ENCODE measurements at places on chromosomes 11 and 22.

GRCh38 chr11:36240173-36240572, 49.1 kb downstream of the COMMD9 start:
- no peaks in the 10 kb centered on the region for H3K4me1 ChIP-seq
- no peak overlapping the region for H3K27ac ChIP-seq
- no peak for DNase-seq

GRCh38 chr11:123419731-123420452, 10.2 kb upstream of the GRAMD1B start:
- no peaks in the 10 kb centered on the region for H3K4me1 ChIP-seq
- no peaks in the 10 kb centered on the region for H3K27me3 ChIP-seq
- H3K36me3 ChIP-seq, result no peaks in the 10 kb centered on the region
- DNase-seq, result no peak
- H3K27ac ChIP-seq, result no peak overlapping the region

DNA sequence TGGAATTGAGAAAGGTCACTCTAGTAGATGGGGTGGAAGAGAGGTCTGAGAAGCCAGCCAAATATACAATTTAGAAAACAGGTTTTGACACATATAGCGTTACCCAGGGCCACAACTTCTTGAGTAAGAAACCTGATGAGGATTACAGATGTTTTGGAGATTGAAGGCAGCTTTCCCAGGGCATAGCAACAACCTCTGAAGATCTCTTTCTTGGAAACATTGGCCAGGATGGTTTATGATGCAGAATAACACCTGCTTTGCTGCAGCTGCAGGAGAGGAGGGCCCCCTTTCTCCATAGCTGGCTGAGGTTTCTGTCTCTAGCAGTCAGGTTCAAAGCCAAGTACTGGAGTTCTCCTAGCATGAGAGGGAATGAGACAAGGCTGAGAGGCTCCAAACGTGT, 75.1 kb upstream of the NUP50 start:
- DNase-seq, result no peak
- no peaks in the 10 kb centered on the region for H3K27me3 ChIP-seq
- H3K4me3 ChIP-seq, result no peak overlapping the region
- H3K4me1 ChIP-seq, result peaks cover 5% of the 10 kb centered on the region

DNA sequence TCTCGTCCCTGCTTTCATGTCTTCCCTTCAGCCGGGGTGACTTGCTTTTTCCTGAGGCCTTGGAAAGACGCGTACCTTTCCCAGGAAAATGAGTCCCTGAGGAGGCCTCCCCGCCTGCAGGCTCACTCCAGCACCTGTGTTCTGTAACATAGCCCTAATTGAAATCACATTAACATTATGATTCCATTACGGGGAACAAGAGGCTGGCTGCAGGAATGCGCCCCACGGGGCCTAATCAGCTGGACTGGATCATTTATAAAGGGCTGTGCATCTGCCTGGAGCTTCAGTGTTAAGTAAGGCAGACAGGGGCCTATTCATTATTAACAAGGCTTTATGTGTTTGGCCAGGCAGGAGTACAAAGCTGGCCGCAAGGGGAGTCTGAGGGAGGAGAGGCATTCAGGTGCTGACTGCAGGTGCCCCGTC, 41.9 kb upstream of the TSPAN18 start:
- no peaks in the 10 kb centered on the region for H3K27me3 ChIP-seq
- H3K4me1 ChIP-seq, result peaks cover 8% of the 10 kb centered on the region
- no peak overlapping the region for H3K4me3 ChIP-seq
- no peak for DNase-seq

GRCh38 chr11:134905517-134905916, 493.5 kb upstream of the B3GAT1 start:
- no peaks in the 10 kb centered on the region for H3K36me3 ChIP-seq
- no peak overlapping the region for H3K27ac ChIP-seq
- DNase-seq, result no peak
- no peak overlapping the region for H3K4me3 ChIP-seq
- H3K27me3 ChIP-seq, result no peaks in the 10 kb centered on the region

GRCh38 chr11:132632641-132633124, 899.6 kb downstream of the OPCML start:
- no peaks in the 10 kb centered on the region for H3K36me3 ChIP-seq
- H3K4me1 ChIP-seq, result no peaks in the 10 kb centered on the region
- H3K27me3 ChIP-seq, result no peaks in the 10 kb centered on the region

DNA sequence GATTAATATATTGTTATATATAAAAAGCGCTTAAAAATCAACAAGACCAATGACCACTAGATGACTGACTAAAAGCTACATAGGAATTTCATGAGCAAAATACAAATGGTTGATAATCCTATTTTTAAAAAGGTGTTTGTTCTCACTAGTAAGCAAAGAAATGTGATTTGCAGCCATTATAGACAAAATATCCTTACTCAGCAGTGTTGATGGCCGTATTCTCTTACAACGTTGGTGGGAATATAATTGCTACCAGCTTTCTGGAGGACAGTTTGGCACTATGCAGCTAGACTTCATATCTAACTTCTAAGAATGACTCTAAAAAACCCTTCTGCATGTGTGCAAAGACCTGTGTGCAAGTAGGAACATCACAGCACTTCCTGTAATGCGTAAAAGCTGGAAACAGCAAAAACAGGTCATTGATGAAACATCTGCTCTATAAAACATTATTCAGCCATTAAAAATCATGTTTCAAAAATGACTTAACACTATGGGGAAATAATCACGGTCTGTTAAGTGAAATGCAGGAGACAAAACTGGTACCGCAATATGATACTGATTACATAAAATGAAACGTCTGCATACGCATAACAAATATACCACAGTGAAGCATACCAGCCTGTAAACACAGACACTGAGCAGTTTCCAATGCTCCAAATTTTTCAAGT, 70.1 kb upstream of the LINC01488 start:
- no peaks in the 10 kb centered on the region for H3K4me1 ChIP-seq
- H3K27me3 ChIP-seq, result no peaks in the 10 kb centered on the region
- DNase-seq, result no peak
- no peak overlapping the region for H3K4me3 ChIP-seq
- H3K36me3 ChIP-seq, result no peaks in the 10 kb centered on the region
- H3K27ac ChIP-seq, result no peak overlapping the region

DNA sequence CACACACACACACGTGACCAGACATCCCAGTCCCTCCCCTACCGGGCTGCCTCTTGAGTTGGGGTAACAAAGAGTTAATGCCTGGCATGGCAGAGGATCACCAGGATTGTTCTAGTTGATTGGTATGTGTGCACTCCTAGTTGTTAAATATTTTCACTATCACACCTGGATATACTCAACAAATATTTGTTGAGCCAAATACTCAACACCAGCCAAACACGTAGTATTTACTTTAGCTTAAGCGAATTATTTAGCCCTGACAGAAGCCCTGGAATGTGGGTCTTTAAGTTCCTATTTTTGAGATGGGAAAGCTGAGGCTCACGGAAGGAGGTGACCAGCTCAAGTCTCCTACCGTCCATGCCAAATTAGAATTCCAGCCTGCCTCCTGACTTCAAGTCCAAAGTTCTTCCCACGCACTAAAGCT, 10.5 kb downstream of the CD3E start:
- no peak for DNase-seq
- H3K4me3 ChIP-seq, result no peak overlapping the region
- peaks cover 7% of the 10 kb centered on the region for H3K4me1 ChIP-seq
- no peaks in the 10 kb centered on the region for H3K36me3 ChIP-seq
- H3K27me3 ChIP-seq, result no peaks in the 10 kb centered on the region

- H3K36me3 ChIP-seq, result no peaks in the 10 kb centered on the region
- no peaks in the 10 kb centered on the region for H3K27me3 ChIP-seq
- no peak overlapping the region for H3K27ac ChIP-seq
- H3K4me1 ChIP-seq, result no peaks in the 10 kb centered on the region
Observed at GRCh38 chr22:29784451-29785361, 17.5 kb downstream of the UQCR10 start.

DNA sequence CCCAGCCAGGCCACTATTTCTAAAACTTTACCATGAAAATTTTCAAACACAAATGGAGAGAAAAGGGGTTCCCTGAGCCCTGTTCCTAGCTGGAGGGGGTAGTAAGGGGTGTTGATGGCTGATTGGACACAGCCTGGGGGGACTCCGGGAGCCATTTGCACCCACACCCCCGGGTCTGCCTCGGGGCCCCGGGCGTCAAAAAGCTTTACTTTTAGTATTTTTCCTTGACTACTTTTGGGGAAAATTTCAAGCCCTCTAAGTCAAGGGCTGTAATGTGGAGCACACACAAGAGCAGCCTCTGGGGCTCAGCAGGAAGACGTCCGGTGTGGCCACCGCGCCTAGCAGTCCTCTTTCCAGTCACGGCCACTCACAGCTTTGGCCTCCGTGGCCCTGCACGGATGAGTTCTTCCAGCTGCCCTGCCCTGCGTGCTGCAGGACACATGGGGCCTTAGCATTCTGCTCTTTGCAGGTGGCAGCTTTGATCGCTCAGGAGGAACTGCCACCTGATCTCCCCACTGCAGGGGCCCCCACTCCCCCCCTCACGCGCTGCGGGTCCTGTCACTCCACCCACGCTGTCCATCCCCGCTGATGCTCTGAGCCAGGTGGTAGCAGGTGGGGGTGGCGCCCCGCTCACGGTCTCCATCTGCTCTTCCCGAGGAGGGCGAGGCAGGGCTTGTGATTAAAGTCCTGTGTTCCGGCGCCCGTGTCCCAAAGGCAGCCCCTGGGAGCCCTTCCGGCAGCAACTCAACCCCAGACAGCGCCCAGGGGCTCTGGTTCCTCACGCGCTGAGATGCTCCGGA, 14.4 kb downstream of the RNH1 start:
- no peak overlapping the region for H3K4me3 ChIP-seq
- H3K27me3 ChIP-seq, result no peaks in the 10 kb centered on the region
- peaks cover 4% of the 10 kb centered on the region for H3K36me3 ChIP-seq
- DNase-seq, result no peak

GRCh38 chr22:30408388-30409102, 11.7 kb downstream of the SEC14L2 start:
- no peak overlapping the region for H3K4me3 ChIP-seq
- H3K4me1 ChIP-seq, result no peaks in the 10 kb centered on the region
- no peak for DNase-seq
- H3K27ac ChIP-seq, result no peak overlapping the region
- H3K27me3 ChIP-seq, result no peaks in the 10 kb centered on the region

GRCh38 chr22:22720201-22720723, 75.8 kb downstream of the GGTLC2 start:
- DNase-seq, result no peak
- H3K27me3 ChIP-seq, result peaks cover 41% of the 10 kb centered on the region
- no peaks in the 10 kb centered on the region for H3K4me1 ChIP-seq
- H3K27ac ChIP-seq, result no peak overlapping the region

DNA sequence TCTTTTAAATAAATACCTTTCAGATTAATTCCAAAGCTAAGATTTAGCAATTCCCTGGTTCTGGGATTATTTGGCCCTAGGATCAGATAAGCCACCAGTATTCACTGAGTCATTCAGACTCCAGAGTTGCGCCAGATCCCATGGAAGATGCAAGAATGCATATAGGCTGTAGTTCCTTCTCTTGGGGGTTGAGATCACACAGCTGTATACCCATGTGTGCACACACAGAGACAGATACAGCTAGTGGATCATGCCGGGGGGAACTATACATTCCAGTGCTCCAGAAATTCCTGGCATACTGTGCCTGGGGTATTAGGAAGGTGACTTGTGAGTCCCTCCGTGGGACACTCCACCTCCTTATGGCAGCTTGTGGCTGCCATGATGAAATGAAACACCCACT, 75.4 kb downstream of the ZBTB16 start:
- H3K27me3 ChIP-seq, result no peaks in the 10 kb centered on the region
- H3K4me1 ChIP-seq, result no peaks in the 10 kb centered on the region
- H3K4me3 ChIP-seq, result no peak overlapping the region
- no peaks in the 10 kb centered on the region for H3K36me3 ChIP-seq

- H3K36me3 ChIP-seq, result no peaks in the 10 kb centered on the region
- no peak overlapping the region for H3K27ac ChIP-seq
- no peaks in the 10 kb centered on the region for H3K27me3 ChIP-seq
- H3K4me3 ChIP-seq, result no peak overlapping the region
- no peaks in the 10 kb centered on the region for H3K4me1 ChIP-seq
- no peak for DNase-seq
Observed at GRCh38 chr11:57446055-57446454, 14.3 kb upstream of the RTN4RL2 start.

DNA sequence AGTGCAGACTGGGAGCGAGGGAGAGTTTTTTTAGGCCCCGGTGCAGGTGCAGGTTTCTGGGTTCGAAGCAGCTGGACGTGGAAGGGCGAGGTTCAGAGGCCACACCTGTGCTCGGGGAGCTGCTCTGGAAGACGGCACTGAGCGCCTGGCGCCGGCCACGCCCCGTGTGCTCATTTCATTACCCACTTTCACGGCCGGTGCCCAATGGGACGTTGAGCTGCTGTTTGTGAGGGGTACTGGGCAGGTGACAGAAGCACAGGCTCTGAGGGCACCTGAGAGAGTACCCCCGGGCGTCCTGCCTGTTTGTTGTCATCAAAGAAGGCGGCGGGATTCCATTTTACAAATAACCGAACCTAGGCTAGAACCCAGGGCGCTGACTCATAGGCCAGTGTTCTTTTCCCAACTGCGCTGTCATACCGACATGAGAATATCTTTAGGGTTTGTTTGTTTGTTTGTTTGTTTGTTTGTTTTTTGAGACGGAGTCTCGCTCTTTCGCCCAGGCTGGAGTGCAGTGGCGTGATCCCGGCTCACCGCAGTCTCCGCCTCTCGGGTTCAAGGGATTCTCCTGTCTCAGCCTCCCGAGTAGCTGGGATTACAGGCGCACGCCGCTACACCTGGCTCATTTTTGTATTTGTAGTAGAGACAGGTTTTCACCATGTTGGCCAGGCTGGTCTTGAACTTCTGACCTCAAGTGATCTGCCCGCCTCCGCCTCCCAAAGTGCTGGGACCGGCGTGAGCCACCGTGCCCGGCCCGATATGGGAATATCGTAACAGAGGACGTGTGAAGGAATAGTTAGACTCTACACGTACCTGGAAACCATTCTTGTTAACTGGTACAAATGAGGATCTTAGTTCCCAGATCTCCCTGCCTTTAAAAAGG, 16.6 kb upstream of the SPTBN2 start:
- no peak overlapping the region for H3K27ac ChIP-seq
- H3K4me3 ChIP-seq, result peak overlapping the region; percentile 86
- H3K27me3 ChIP-seq, result no peaks in the 10 kb centered on the region
- DNase-seq, result peak; percentile 56
- H3K4me1 ChIP-seq, result no peaks in the 10 kb centered on the region

DNA sequence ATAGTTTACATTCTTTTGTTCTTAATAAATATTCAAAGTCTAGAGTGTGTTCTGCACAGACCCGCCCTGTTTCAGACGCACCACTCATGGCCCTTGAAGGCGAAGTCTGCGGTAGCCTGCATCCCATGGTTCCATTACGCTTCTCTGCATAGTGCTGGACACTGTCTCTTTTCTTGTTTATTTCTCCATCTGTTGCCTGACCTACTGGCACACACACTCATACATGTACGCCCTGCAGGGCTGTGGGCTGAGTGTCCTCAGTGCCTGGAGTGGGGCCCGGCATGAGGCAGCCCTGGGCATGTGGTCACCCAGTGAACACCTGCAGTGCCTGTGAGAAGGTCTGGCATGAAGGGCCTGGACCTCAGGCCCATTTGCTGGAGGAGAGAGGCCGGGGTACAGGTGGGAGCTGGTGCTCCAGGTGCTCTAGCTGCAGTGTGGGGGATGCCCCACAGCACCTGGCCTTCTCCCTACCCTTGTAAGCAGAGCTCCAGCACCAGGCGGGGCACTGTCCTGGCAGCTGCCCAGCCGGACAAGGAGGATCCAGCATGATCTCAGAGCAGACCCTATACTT, 404.1 kb downstream of the TBC1D22A start:
- H3K4me1 ChIP-seq, result no peaks in the 10 kb centered on the region
- no peak overlapping the region for H3K27ac ChIP-seq
- peak; percentile 30 for DNase-seq

GRCh38 chr11:125923012-125923579, 18.8 kb downstream of the DDX25 start:
- peak; percentile 34 for DNase-seq
- no peak overlapping the region for H3K27ac ChIP-seq
- no peaks in the 10 kb centered on the region for H3K4me1 ChIP-seq
- H3K27me3 ChIP-seq, result no peaks in the 10 kb centered on the region
- no peaks in the 10 kb centered on the region for H3K36me3 ChIP-seq
